ENCODE measurements at places on chromosomes 2 and 18.

- no peak for DNase-seq
Observed at GRCh38 chr2:174634130-174635014, 36.8 kb upstream of the WIPF1 start.

DNA sequence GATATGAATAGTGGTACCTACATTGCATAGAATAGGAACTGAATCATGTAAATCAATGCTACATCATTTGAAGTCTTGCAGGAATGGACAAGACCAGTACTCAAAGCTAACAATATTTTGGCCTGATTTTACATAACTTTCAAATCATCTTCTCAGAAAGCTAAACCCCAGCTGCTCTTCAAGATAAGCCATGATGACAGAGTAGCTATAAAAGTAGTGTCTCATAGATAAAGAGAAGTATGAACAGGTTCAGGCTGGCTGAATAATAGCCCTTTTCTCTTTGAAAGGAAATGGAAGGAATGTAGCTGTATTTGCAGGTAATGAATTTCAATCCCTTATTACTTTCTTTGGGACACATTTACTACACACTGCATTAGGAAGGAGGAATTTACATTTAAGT, 28.2 kb downstream of the TSPYL6 start:
- no peak for DNase-seq

- DNase-seq = no peak
Observed at GRCh38 chr18:67875060-67875459, 358.5 kb upstream of the DSEL start.

GRCh38 chr2:112927745-112928144, 16.8 kb downstream of the IL37 start:
- no peak for DNase-seq

DNA sequence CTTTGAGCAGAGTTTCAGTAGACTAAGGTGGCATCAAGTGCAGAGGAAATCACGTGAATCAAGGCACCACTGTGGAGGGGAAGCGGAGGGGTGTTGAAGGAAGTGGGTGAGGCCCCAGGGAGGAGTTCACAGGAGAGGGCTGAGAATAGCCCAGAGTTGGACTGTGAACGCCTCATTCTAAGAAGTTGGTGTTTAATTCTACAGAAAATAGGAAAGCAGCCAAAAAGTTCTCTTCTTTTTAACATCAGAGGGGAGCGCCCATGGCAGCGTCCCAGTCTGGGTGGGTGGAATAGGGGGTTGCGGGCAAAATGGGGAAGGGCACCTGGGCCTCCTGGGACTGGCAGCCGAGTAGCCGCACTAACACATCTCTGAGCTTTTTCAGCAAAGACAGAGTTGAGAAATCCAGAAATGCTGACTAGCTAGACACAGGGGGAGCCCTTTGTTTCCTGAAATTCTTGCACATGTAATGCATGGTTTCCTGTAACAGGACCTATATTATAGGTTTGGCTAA, 97.0 kb downstream of the NEB start:
- peak; percentile 31 for DNase-seq

DNA sequence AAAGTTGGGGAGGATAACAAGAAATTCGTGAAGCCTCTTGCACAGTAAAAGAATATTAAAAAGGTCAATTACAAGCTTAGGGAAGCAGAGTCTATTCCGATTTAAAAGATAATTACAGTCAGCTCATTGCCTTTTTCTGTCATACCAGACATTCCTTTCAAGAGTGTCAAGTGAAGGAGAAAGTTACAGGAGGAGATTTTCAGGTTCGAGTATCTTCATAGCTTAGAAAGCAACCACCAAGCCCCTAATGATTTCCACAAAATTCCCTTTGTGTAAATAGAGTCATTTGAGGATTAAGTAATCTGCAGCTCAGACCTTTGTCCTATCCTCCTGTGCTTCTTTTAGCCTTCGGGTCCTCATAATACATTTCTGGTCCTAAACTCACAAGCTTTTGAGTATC, 414.9 kb downstream of the CDH2 start:
- no peak for DNase-seq

- DNase-seq = no peak
Observed at GRCh38 chr18:52572036-52573000, 232.3 kb downstream of the DCC start.

- DNase-seq = no peak
Observed at GRCh38 chr2:182866095-182866460, 359 bp downstream of the FRZB start.

Data from stimulated activated CD4-positive, alpha-beta T cell treated with anti-CD3 and anti-CD28 coated beads, TNF-alpha, amount 100 ng/mL, for 1 hour (primary cell).